T-helper 17 cell (primary cell): ENCODE measurements at places on chromosomes 6 and 20.
A peak's percentile ranks its signal among the peaks of the same experiment; 100 is the strongest.

- DNase-seq, result no peak
Observed at GRCh38 chr6:151804585-151805285, 2.7 kb upstream of the ESR1 start.

DNA sequence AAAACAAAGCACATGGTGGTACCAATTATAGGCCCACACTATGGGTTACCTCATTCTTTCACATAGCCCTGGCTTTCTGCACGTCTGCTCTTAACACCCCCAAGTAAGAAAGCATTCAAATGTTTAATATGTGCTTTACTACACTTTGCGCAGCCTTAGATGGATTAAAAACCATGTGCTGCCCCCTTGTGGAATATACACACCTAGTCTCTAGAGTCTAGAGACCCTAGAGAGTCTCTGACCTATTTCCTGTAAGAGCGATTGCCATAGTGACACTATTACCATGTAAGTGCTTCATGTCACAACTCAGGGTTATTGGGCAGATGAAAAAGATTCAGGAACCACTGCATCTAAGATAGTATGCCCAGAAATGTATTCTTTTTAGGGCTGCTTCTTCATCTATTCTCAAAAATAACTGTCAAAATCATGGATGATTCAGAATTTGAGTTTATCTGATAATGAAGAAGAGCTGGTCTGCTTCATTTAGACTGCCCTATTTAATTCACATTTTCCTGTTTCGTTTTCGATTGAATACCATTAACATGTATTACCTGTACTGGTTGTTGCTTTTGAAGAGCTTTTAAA lies 186.3 kb downstream of the ADGB start:
- no peak for DNase-seq

GRCh38 chr6:1726341-1726768 lies 116.6 kb downstream of the FOXC1 start:
- no peak for DNase-seq

DNA sequence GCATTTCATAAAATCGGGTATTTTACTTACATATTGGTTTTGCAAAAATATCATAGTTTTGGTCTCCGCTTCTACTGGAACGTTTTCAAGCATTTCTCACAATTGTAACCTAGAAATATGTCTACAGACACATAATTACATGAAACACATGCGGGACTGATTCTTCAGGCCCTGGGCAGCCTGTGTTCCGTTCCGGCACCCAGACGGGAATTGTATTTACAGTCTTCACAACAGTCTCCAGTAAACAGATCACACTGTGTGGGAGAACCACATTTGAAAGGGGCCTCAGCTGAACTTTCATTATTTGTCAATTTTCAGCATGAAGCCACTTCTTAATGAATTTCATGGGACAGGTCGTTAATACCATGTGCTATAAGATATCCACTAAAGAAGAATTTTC lies 196.9 kb downstream of the DST start:
- no peak for DNase-seq

DNA sequence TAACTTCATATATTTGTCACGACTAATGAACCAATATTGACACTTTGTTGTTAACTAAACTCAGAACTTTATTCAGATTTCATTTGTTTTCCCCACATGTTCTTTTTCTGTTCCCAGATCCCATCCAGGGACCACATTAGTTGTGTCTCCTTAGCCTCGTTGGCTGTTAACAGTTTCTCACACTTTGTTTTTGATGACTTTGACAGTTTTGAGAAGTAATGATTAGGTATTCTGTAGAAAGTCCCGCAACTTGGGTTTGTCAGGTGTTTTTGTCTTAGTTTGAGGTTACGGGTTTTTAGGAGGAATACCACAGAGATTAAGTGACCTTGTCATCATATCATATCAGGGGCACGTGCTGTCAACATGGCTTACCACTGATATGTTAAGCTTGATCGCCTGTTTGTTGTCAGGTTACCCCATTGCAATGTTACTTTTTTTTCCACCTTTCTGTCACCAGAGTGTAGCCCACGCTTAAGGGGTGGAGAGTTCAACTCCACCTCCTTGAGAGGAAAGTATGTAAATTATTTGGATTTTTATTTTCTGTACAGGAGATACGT lies 32.9 kb downstream of the MAP3K4 start:
- no peak for DNase-seq

GRCh38 chr6:6008089-6008647 lies 1.4 kb upstream of the NRN1 start:
- DNase-seq, result no peak

DNA sequence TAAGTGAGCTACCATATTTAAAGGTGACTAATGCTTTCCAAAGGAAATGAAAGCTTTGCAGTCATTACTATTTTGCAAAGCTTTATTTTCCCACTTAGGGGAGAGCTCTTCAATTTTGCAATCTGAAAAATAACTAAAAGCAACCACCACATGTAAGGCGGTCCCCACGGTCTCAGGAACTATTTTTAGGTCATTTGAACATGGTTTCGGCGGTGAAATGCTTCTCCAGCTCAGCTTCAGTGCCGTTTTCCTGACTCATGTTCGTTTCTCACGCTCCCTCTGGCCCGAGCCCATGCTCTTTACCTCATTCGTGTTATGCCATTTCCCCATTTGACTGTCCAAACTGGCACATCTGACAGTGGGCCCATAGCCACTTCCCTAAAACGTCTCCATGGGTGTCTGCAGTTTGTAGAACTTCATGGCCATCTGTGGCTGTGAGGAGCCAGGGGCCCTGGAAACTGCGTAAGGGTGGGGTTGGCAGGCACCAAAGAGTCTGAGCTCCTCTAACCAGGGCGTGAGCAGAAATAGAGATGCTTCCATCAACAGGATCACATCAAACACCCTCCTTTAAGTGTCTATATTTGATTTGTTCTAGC lies 46.5 kb downstream of the ADTRP start:
- DNase-seq, result no peak

- DNase-seq, result no peak
Observed at GRCh38 chr6:132021552-132022375, 70.6 kb upstream of the CCN2 start.

- peak; percentile 17 for DNase-seq
Observed at GRCh38 chr6:46015119-46015968, at the start of gene CLIC5. CLIC5 (minus strand) TSS chr6:46015860; CDS start chr6:46015542, 318 bp downstream.

DNA sequence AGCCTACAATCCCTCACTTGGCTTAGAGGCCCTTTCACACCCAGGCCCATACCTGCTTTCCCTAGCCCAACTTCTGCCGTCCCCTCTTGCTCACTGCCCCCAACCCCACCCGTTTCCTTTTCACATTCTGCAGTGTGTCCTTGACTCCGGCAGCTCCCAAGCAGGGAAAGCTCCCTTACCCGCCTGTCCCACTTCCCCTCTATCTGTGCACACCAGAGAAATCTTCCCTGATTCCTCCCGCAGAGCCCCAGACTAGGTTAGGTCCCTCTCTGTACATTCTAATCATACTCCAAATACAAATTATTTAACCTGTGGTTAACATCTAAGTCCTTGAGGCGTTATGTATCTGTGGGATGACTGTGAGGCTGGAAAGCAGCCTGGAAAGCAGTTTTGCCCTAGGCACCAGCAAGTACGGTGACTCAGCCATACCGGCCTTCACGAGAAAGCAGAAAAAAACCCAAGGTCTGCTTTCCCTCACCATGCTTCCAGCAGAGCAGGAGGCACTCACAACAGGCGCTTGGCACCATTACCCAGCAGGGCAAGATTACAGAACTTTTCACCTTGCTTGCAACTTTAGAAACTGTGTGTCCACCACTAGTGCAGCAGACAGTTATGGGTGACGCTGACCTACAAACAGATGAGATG lies 22.3 kb downstream of the ELOVL5 start:
- DNase-seq, result no peak

- no peak for DNase-seq
Observed at GRCh38 chr20:19026121-19026878, 186.1 kb upstream of the SLC24A3 start.

GRCh38 chr6:129874837-129875236 lies 13.7 kb upstream of the TMEM244 start:
- DNase-seq, result no peak

- no peak for DNase-seq
Observed at GRCh38 chr20:17377231-17377630, 150.4 kb downstream of the PCSK2 start.

GRCh38 chr6:159853754-159854153 lies 37.0 kb upstream of the MAS1 start:
- no peak for DNase-seq

GRCh38 chr20:32192698-32193097 lies 14.8 kb downstream of the PLAGL2 start:
- no peak for DNase-seq
